ENCODE measurements at places on chromosomes 13 and 19.

DNA sequence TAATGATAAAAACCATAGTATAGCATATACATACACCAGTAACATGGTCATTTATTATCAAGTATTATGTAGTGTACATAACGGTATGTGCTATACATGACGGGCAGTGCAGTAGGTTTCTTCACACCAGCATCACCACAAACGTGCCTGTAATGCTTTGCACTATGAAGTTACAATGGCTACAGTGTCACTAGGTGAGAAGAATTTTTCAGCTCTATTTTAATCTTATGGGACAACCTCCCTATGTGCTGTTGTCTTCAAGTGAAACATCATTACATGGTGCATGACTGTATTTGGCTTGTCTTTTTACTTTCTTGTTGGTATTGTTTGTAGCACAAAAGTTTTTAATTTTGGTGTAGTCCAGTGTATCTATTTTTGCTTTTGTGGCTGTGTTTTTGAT, 18.7 kb downstream of the CDK8 start:
- no peak for DNase-seq

DNA sequence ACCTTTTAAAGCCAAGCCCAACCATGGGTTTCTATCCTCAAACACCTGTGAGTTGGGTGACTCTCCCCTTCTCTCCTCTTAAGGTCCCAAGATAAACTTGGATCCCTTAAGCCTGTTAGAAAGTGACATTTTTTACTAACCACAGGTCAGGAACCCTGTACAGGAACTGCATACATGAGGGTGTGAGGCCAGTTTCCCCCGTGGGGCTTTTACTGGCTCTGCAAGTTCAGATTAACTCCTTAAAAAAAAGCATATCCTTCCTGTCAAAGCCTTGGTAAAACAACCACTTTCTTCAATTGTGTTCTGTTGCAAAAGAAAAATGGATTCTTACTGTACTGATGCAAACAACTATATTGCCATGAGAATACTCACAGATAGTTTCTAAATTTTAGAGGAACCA, 2638.7 kb upstream of the PCDH20 start:
- peak; percentile 95 for DNase-seq

DNA sequence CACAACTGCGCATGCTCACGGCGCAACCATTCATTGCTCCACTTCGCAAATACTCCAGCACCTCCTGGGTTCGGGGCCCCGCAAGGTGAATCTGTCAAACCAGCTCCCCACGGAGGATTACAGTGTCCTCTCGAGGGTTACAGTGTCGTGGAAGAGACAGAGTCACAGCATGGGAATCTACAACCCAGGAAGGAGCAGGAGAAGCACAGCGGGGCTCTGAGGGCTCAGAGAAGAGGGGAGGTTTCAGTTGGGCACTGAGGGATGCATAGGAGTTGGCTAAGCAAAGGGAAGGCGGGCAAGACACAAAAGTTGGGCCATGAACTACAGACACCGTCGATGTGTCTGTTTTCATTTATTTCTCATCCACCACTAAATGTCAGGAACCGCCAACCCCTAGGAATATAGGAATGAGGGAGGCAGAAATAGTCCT, 1.0 kb upstream of the GTF2F1 start:
- DNase-seq, result no peak

DNA sequence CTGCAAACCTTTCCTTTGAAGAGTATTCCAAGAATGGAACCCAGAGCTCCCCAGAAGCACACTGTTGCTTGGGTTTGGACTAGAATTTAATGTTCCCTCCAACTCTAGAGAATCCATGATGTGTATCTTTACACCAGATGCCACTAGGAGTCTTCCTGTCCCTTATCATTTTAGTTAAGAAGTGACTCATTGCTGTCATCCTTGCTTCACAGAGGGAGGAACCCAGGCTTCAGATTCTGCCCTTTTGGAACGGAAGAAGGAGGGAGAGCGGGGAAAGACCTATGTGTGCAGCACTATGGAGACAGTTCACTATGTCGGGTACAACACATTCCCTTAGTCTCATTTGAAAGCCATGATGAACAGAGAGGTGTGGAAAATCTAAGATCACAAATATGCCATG, 2.1 kb upstream of the ATP12A start:
- DNase-seq, result no peak

GRCh38 chr19:13005861-13006370, 10.6 kb downstream of the NFIX start:
- DNase-seq, result no peak

DNA sequence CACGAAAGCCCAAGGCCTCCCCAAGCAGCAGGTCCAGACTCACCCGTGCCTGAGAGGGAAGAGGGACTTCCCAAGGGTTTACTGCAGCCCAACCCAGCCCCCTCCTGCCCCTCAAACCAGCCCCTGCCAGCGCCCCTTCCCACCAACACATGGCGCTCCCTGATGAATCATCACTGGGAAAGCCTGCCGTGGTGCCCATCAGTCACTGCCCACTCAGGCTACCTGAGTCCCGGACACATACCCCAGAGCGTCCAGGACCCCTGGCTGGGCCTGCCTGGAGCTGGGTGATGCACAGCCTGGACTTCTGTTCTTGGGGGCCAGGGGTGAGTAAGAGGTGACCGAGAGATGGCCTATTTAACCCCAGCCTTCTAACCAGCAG, 60.6 kb downstream of the MLLT1 start:
- DNase-seq, result no peak

DNA sequence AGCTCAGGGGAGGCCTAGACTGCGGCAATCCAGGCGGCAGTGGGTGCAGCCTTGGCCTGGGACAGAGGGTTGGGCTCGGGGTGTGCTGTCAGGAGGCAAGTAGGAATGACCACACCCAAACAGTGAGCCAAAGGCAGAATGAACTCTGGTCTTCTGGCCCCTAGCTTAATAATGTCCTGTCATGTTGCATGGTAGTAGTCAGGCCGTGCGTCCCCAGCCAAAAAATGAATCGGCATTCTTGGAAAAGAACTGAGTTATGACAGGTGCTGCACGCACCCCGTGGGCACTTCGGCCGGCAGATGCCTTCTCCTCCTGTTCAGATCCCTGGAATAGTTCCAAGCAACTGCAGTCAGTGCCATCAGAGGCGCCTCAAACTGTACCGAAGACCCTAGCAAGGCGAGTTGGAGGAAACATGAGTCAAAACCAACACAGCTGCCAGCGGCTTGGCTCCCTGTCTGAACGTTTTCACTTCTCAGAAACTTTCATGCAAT, 55.9 kb downstream of the ATP7B start:
- DNase-seq, result no peak

GRCh38 chr19:34226036-34226435, 28.3 kb upstream of the GARRE1 start:
- no peak for DNase-seq

DNA sequence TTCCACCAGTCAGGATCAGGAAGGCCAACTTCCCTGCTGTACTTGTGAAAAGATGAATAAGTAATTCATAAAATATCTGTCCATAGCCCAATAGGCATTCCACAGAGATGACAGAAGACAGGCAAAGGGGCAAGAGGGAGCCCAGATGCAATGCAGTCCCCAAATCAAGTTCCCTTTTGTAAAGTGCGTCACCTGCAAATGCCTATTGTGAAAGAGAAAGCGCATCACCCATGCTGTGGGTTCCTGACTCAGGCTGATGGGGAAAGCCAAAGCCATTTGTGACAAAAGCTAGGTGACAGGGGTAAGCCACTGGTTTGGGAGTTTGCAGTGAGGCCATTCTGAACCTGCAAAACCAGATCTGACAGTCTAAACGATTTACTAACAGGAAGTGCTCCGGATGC, 157.5 kb upstream of the ZNF536 start:
- no peak for DNase-seq
